ENCODE measurements at places on chromosomes 7 and 10. TPM values are rescaled to one million over a fixed set of nuclear protein-coding genes. Genes with fewer than 3 reads are reported as not detected.

ZNF138 gene
- total RNA-seq, result 9.1 TPM

ZNF804B gene
- not detected for total RNA-seq

SUN3 gene
- total RNA-seq, result not detected

IFIT1B gene
- total RNA-seq, result not detected

THSD7A gene
- not detected for total RNA-seq

MOGAT3 gene
- total RNA-seq, result not detected

PNLIP gene
- total RNA-seq, result not detected

SPDYE2 gene
- total RNA-seq, result 0.23 TPM

CPVL gene
- total RNA-seq, result not detected

GNAI1 gene
- 0.57 TPM for total RNA-seq

CHAT gene
- not detected for total RNA-seq

CYP2C9 gene
- total RNA-seq, result not detected

A1CF gene
- total RNA-seq, result not detected

ICA1 gene
- 0.82 TPM for total RNA-seq

RAMP3 gene
- total RNA-seq, result not detected

GNAT3 gene
- not detected for total RNA-seq

CAMK2B gene
- 0.40 TPM for total RNA-seq

ANKRD30A gene
- total RNA-seq, result not detected

CYP26C1 gene
- 0.04 TPM for total RNA-seq

EPHB6 gene
- 5.4 TPM for total RNA-seq

ADCYAP1R1 gene
- not detected for total RNA-seq

TMEM72 gene
- total RNA-seq, result not detected

CAV1 gene
- total RNA-seq, result 1.9 TPM

HOXA2 gene
- total RNA-seq, result not detected

GRM3 gene
- not detected for total RNA-seq

SPDYE9 gene
- total RNA-seq, result not detected

NCAPG2 gene
- total RNA-seq, result 90.9 TPM

EBLN1 gene
- total RNA-seq, result not detected

AKR1B15 gene
- total RNA-seq, result not detected

MYO3A gene
- not detected for total RNA-seq

MSMB gene
- total RNA-seq, result not detected

EMX2 gene
- total RNA-seq, result not detected

SEMA3E gene
- total RNA-seq, result not detected

TBXAS1 gene
- total RNA-seq, result 1.8 TPM

ABCC2 gene
- total RNA-seq, result 1.4 TPM

CCDC7 gene
- 7.4 TPM for total RNA-seq

PRR15 gene
- not detected for total RNA-seq

ANKRD7 gene
- 1.3 TPM for total RNA-seq

PRKAR2B gene
- 1.2 TPM for total RNA-seq

OR2A1 gene
- not detected for total RNA-seq
